CD14-positive monocyte (primary cell): ENCODE measurements at places on chromosomes 7 and 10. TPM values are rescaled to one million over a fixed set of nuclear protein-coding genes. Genes with fewer than 3 reads are reported as not detected.

DNA sequence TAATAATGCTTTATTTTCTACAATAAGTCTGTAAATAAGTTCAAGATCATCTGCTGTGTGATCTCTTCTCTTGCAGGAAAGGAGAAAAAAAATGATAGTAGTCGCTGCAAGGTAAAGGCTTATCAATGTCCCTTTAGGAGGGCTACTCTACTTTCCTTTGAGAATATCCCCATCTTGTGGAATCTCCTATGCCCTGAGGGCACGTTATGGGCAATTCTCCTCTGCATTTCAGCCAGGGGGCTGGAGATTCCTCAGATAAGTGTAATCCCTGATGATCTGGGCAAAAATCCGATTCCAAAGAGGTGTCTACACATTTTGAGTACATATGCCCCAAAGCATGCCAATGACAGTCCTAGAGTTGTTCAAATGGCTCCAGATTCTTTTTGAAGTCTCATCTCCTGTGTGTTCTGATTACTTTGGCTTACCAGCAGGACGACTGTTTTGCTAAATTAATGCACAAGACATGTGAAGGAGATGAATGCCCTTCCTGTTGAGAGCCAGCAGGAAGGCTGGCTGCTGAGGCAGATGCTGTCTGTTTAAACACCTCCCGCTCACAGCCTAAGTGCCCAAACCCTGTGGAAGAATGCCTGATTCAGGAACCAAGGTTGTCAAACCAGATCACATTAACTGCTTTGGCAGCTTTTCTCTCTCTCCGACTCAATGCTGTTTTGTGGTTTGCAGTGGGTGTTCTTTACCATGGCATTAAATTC lies 171.2 kb upstream of the COL1A2 start:
- no peaks in the 10 kb centered on the region for H3K4me1 ChIP-seq
- no peaks in the 10 kb centered on the region for H3K36me3 ChIP-seq
- no peaks in the 10 kb centered on the region for H3K27me3 ChIP-seq
- no peak for DNase-seq
- H3K4me3 ChIP-seq, result no peak overlapping the region

DNA sequence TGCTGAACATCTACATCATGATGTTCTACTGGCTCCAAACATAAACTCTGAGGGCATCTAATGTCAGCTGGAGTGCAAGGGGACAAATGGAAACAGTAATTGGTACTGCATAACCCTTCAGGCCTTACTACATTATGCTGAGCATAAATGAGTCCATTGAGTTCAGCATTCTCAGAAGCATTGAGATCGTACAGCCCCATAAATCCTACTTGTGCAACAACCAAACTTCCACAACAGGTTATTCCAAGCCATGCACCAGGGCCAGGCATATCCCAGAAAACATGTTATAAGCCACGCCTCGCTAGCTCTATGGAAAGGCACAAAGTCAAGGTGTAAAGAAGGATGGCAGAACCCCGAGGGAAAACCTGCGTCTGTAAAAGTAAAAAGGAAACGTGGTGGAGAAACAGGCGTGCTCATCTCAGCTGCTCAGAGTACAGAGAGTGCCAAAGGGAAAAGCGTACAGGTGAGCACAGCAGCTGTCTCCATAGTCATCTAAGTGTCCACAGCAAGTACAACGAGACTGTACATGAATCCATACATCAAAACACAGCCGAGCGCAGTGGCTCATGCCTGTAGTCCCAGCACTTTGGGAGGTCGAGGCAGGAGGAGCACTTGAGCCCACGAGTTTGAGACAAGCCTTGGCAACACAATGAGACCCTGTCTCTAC lies 124.6 kb downstream of the PARD3 start:
- no peaks in the 10 kb centered on the region for H3K4me1 ChIP-seq
- no peaks in the 10 kb centered on the region for H3K36me3 ChIP-seq
- H3K27me3 ChIP-seq, result no peaks in the 10 kb centered on the region
- no peak overlapping the region for H3K27ac ChIP-seq
- no peak overlapping the region for H3K4me3 ChIP-seq

Gene RHOBTB1
- polyA plus RNA-seq, result 0.62 TPM

Gene GPR15LG
- not detected for polyA plus RNA-seq

DNA sequence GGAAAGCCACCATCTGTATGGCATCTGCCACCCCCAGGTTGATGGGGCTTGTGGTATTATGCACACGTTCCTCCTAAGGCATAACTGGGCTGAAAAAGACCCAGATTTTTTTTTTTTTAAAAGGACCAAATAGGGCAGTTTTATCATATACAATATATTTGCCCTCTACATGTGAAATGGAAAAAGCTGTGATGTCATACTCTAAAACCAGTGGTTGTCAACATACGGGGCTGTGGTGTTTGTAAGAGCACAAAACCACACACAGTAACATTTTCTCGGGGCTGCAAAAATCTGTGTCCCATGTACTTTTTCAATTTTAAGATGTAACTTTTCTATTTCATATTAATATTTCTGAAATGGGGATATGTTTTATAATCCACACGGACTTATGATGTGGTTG lies 34.9 kb downstream of the FAM171A1 start:
- H3K27me3 ChIP-seq, result peaks cover 3% of the 10 kb centered on the region
- no peak for DNase-seq
- H3K36me3 ChIP-seq, result no peaks in the 10 kb centered on the region
- no peaks in the 10 kb centered on the region for H3K4me1 ChIP-seq

GRCh38 chr7:155971180-155971770 lies 159.0 kb upstream of the SHH start:
- no peak overlapping the region for H3K4me3 ChIP-seq
- H3K4me1 ChIP-seq, result no peaks in the 10 kb centered on the region
- no peak for DNase-seq
- H3K36me3 ChIP-seq, result no peaks in the 10 kb centered on the region
- no peak overlapping the region for H3K27ac ChIP-seq
